ENCODE measurements at places on chromosomes 7 and 10.

- no peak for DNase-seq
Measured at GRCh38 chr7:92092210-92092609, 42.1 kb downstream of the CYP51A1 start.

GRCh38 chr7:115269486-115269885 lies 347.6 kb downstream of the MDFIC start:
- DNase-seq: no peak

- no peak for DNase-seq
Measured at GRCh38 chr10:27527666-27528295, 23.7 kb downstream of the RAB18 start.

DNA sequence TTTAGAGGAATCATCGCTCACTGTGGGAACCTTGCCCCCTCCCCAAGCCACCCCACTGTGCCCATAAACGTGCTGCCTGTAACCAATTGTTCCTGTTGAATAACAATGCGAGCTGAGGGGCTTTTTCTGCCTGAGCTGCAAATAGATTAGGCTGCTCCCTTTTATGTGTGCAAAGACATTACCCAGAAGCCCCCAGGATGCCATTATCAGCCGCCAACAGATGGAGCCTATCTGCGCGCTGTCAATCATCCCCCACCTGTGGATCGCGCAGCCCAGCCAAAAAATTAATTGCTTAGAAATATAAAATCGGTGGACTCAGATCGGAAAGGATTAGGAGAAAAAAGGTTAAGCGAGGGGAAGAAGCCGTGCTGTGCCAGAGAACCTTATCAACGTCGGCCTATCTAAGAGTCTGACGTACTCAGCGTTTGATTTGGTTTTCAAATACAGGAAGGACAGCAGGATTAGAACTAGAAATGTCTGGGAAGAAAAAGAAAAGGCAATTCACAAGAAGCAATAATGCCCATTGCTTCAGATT lies 167.3 kb upstream of the MYO3A start:
- DNase-seq: no peak

Measured in esophagus squamous epithelium (tissue), 5 donors.